ENCODE measurements at places on chromosomes 1 and 21.

GRCh38 chr1:153233448-153233847 lies 16.1 kb downstream of the PRR9 start:
- H3K4me3 ChIP-seq, result no peak overlapping the region
- 0 out of 2 replicates have a peak, but pooled peaks cover 5% of the 10 kb centered on the region for H3K4me1 ChIP-seq
- no peaks in the 10 kb centered on the region for H3K36me3 ChIP-seq
- 0 out of 2 replicates have a peak, but pooled peaks cover 4% of the 10 kb centered on the region for H3K27me3 ChIP-seq
- no peak overlapping the region for H3K27ac ChIP-seq
- DNase-seq, result peak; percentile 21

- H3K27me3 ChIP-seq, result no peaks in the 10 kb centered on the region
- no peak overlapping the region for H3K4me3 ChIP-seq
- no peaks in the 10 kb centered on the region for H3K4me1 ChIP-seq
- no peak overlapping the region for H3K27ac ChIP-seq
- H3K36me3 ChIP-seq, result no peaks in the 10 kb centered on the region
Measured at GRCh38 chr1:89396902-89397301, 33.0 kb downstream of the GBP6 start.

GRCh38 chr1:154459080-154459479 lies 42.9 kb upstream of the TDRD10 start:
- no peak overlapping the region for H3K4me3 ChIP-seq
- H3K36me3 ChIP-seq, result peaks cover 11% of the 10 kb centered on the region
- no peak for DNase-seq
- H3K27me3 ChIP-seq, result no peaks in the 10 kb centered on the region
- peaks cover under 1% of the 10 kb centered on the region for H3K4me1 ChIP-seq

- no peaks in the 10 kb centered on the region for H3K4me1 ChIP-seq
- no peak for DNase-seq
- H3K27ac ChIP-seq, result no peak overlapping the region
- H3K36me3 ChIP-seq, result no peaks in the 10 kb centered on the region
Measured at GRCh38 chr1:107648071-107648470, 316.9 kb downstream of the VAV3 start.

DNA sequence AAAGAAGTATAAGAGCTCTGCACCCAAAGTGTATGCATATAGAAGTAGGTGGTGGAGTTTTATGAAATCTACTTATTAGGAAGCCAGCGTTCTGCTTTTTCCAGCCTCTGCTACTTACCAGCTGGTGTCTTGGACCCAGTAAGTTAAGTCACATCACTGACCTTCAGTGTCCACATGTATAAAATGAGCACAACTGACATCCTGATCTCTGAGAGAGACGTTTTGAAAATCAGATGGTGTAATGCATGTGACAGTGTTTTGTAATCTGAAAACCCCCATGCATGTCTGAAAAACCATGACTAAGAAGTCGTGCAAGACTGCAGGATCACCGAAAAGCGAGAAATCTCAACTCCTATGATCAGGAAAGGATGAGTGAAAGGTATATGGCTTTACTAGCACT lies 2.0 kb downstream of the CR1 start:
- peaks cover 3% of the 10 kb centered on the region for H3K4me1 ChIP-seq
- H3K36me3 ChIP-seq, result no peaks in the 10 kb centered on the region
- H3K4me3 ChIP-seq, result no peak overlapping the region
- no peak overlapping the region for H3K27ac ChIP-seq

DNA sequence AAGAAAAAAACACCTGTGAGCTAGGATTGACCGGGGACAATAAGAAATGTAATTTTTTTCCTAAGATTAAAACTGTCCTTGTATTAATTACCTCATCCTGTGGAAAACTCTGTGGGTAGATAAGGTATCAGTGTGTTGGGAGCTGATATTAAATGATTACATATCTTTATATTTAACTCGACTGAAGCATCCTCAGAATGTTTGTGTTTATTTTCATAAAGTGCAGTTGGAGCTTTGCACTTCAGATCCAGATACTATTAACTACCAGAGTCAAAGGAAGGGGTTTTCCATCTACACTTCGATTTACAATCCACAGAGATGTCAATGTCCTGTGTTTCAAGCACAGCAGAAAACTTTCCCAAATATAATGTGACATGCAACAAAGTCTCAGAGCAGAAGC lies 164.5 kb downstream of the NR5A2 start:
- H3K36me3 ChIP-seq, result no peaks in the 10 kb centered on the region
- H3K27me3 ChIP-seq, result no peaks in the 10 kb centered on the region
- no peak for DNase-seq
- H3K4me3 ChIP-seq, result no peak overlapping the region

DNA sequence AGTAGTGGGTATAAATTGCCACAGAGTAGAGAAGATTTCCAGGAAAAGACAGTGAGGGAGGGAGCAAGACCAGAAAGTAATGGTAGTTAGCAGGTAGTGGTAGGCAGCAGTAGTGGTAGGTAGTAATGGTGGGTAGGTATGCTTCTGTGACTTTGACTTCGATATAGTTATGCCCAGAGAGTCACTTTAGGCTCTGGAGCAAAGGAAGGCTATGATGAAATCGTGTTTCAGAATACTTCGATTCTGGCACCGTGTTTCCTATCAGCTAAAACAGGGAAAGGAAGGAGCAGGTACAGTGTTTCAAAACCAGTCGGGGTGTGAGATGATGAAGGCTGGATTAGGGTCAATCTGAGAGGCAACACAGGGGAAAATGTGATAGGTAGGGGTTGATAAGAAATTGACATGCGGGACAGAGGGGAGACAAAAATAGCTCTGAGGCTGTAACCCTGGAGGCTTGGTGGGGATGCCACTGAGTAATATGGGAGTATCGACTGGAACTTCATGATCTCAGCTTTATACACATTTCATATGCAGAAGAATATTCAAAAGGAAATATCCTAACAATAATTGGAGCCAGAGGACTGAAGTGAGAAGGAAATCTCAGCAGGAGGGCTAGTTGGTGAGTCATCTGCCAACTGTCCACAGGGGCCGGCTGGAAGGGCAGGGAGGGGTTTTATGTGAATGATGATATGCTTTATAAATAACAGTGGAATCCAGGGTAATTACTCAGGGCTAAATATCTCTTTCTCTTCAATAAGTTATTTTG lies 25.2 kb upstream of the TRIM45 start:
- no peaks in the 10 kb centered on the region for H3K4me1 ChIP-seq
- H3K27me3 ChIP-seq, result no peaks in the 10 kb centered on the region
- no peak overlapping the region for H3K4me3 ChIP-seq
- H3K36me3 ChIP-seq, result no peaks in the 10 kb centered on the region

DNA sequence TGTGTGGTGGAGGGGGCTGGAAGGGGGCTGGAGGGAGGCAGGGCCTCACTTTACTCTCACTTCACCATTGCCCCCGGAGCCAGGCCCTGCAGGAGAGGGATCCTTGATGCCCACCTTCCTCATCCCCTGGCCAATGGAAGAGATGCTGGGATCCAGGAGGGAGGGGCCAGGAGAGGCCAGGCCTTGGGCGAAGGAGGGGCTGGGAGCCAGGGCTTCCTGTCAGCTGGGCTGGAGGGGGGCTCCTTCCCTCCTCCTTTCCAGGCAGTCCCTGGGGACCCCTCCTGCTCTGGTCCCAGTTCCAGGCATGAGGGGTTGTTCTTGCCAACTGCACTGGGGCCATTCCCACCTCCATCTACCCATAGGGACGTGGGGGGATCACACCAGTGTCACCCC lies 5.7 kb downstream of the AHDC1 start:
- H3K27ac ChIP-seq, result no peak overlapping the region
- DNase-seq, result no peak
- no peaks in the 10 kb centered on the region for H3K36me3 ChIP-seq
- no peak overlapping the region for H3K4me3 ChIP-seq

- H3K27ac ChIP-seq, result no peak overlapping the region
- no peaks in the 10 kb centered on the region for H3K4me1 ChIP-seq
- H3K36me3 ChIP-seq, result no peaks in the 10 kb centered on the region
- no peak for DNase-seq
Measured at GRCh38 chr1:235416662-235417049, 49.4 kb downstream of the TBCE start.

DNA sequence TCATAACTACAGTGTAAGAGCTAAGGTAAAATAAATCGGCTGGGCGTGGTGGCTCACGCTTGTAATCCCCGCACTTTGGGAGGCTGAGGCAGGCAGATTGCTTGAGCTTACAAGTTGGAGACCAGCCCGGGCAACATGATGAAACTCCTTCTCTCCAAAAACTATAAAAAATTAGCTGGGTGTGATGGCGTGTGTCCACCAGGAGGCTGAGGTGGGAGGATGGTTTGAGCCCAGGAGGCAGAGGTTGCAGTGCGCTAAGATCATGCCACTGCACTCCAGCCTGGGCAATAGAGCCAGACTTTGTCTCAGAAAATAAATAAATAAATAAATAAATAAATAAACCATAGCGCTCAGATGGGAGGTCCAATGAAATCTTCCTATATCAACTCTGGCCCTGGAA lies 16.7 kb upstream of the FAM110D start:
- H3K27ac ChIP-seq, result no peak overlapping the region
- no peak for DNase-seq
- H3K4me3 ChIP-seq, result no peak overlapping the region
- H3K27me3 ChIP-seq, result no peaks in the 10 kb centered on the region
- no peaks in the 10 kb centered on the region for H3K36me3 ChIP-seq

DNA sequence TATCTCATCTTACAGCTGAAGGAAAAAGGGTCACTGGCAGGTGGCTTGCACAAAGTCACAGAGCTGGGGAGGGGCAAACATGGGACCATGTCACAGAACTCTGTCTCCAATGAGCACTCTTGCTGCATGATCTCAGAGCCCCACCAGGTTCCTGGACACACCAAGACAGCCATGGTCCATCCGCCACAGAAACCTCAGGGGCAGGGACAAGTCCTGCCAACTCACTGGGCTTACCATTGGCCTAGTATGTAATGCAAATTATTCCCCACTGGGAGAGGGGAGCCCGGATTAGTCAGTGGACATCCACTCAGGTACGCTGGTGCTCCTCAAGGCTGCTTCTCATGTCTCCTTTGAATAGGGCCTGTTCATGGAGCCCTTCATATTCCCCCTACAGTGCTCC lies 14.2 kb downstream of the S100A7A start:
- H3K36me3 ChIP-seq, result no peaks in the 10 kb centered on the region
- no peak overlapping the region for H3K27ac ChIP-seq
- peak; percentile 2 for DNase-seq
- H3K4me1 ChIP-seq, result no peaks in the 10 kb centered on the region
- H3K27me3 ChIP-seq, result peaks cover 26% of the 10 kb centered on the region
- H3K4me3 ChIP-seq, result no peak overlapping the region

- H3K4me3 ChIP-seq, result peak overlapping the region; percentile 26
- H3K36me3 ChIP-seq, result peaks cover under 1% of the 10 kb centered on the region
- peaks cover 14% of the 10 kb centered on the region for H3K4me1 ChIP-seq
- DNase-seq, result peak; percentile 83
Measured at GRCh38 chr21:34874684-34875513, 174.2 kb downstream of the RUNX1 start.

- DNase-seq, result peak; percentile 55
- H3K4me3 ChIP-seq, result no peak overlapping the region
- H3K4me1 ChIP-seq, result peaks cover 9% of the 10 kb centered on the region
- H3K27me3 ChIP-seq, result no peaks in the 10 kb centered on the region
- H3K36me3 ChIP-seq, result no peaks in the 10 kb centered on the region
Measured at GRCh38 chr1:155499953-155500639, 62.5 kb downstream of the ASH1L start.

DNA sequence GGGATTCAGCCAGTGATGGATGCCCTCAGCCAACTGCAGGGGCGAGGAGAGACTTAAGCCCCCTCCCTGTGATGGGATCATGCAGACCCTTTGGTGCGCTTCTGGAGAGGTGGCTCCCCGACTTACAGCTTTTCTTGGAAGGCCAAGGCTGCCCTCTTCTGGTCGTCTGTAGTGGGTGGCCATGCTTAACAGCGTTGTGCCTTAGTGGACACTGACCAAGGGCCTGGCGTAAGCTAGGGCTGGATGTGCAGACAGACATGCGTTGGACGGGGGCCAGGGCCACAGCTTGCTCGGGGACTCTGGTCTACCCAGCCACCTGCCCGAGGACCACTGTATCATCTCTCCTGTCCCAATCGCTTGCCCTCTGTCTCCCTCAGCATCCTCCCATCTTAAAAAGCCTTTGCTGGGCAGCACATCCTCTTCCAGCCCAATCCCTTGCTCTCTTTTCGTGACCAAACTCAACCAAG lies 5.5 kb downstream of the AZIN2 start:
- peaks cover 10% of the 10 kb centered on the region for H3K4me1 ChIP-seq
- H3K27me3 ChIP-seq, result peaks cover 5% of the 10 kb centered on the region
- no peaks in the 10 kb centered on the region for H3K36me3 ChIP-seq

DNA sequence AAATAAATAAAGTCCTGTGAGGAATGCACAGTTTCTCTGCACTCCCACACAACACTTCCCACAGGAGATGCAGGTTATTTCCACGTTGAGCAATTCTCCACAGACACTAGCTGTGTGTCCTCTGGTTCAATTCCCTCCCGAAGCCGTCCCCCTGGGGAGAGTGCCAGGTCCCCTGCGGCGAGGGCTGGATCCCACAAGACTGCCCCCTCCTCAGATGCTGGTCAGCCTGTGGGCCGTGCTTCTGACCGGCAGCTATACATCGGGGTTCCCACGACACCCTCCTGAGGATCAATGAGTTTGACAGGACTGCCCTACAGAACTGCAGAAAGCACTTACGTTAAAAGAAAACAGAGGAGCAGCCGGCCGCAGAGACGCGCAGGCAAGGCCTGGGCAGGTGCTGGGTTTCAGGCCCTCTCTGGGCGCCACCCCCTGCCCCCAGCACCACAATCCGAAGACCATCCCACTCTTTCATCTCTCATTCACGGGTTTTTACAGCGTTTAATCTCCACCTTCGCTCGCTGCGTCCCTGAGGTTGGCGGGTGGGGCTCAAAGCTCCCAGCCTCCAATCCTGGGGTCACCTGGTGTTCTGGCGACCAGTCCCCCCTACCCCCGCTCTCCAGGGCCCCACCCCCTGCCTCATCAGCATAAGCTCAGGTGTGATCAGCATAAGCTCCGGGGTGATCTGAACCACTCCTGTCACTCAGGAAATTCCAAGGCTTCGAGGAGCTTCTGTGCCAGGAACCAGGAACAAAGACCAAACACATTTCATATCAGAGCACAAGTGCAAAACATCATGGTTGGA lies 9.3 kb downstream of the SLC35E2B start:
- peaks cover 11% of the 10 kb centered on the region for H3K4me1 ChIP-seq
- no peaks in the 10 kb centered on the region for H3K36me3 ChIP-seq
- H3K27ac ChIP-seq, result no peak overlapping the region

- peak; percentile 58 for DNase-seq
- no peaks in the 10 kb centered on the region for H3K36me3 ChIP-seq
- peak overlapping the region; percentile 95 for H3K27ac ChIP-seq
- H3K4me3 ChIP-seq, result peak overlapping the region; percentile 73
- no peaks in the 10 kb centered on the region for H3K27me3 ChIP-seq
Measured at GRCh38 chr1:201022820-201023516, 546 bp downstream of the KIF21B start.

- no peak overlapping the region for H3K27ac ChIP-seq
- no peaks in the 10 kb centered on the region for H3K27me3 ChIP-seq
- H3K4me1 ChIP-seq, result no peaks in the 10 kb centered on the region
- no peak for DNase-seq
Measured at GRCh38 chr1:26553942-26554682, 24.6 kb downstream of the RPS6KA1 start.

GRCh38 chr1:60488847-60489246 lies 415.3 kb upstream of the C1orf87 start:
- no peaks in the 10 kb centered on the region for H3K27me3 ChIP-seq
- H3K36me3 ChIP-seq, result no peaks in the 10 kb centered on the region
- H3K27ac ChIP-seq, result no peak overlapping the region
- DNase-seq, result no peak

- no peak for DNase-seq
- H3K36me3 ChIP-seq, result no peaks in the 10 kb centered on the region
- no peak overlapping the region for H3K27ac ChIP-seq
- no peak overlapping the region for H3K4me3 ChIP-seq
- 0 out of 2 replicates have a peak, but pooled peaks cover 3% of the 10 kb centered on the region for H3K4me1 ChIP-seq
- H3K27me3 ChIP-seq, result no peaks in the 10 kb centered on the region
Measured at GRCh38 chr1:109642626-109643025, 13.3 kb upstream of the GSTM4 start.
